ENCODE measurements at places on chromosomes 7 and 10. TPM values are rescaled to one million over a fixed set of nuclear protein-coding genes. Genes with fewer than 3 reads are reported as not detected.

GSTO2 gene
- 28.1 TPM for polyA plus RNA-seq

COL17A1 gene
- polyA plus RNA-seq = 0.42 TPM

CALML3 gene
- polyA plus RNA-seq = 0.08 TPM

ADAM8 gene
- polyA plus RNA-seq = 7.2 TPM

NEUROG3 gene
- polyA plus RNA-seq = not detected

PRRT4 gene
- 0.21 TPM for polyA plus RNA-seq

DNA sequence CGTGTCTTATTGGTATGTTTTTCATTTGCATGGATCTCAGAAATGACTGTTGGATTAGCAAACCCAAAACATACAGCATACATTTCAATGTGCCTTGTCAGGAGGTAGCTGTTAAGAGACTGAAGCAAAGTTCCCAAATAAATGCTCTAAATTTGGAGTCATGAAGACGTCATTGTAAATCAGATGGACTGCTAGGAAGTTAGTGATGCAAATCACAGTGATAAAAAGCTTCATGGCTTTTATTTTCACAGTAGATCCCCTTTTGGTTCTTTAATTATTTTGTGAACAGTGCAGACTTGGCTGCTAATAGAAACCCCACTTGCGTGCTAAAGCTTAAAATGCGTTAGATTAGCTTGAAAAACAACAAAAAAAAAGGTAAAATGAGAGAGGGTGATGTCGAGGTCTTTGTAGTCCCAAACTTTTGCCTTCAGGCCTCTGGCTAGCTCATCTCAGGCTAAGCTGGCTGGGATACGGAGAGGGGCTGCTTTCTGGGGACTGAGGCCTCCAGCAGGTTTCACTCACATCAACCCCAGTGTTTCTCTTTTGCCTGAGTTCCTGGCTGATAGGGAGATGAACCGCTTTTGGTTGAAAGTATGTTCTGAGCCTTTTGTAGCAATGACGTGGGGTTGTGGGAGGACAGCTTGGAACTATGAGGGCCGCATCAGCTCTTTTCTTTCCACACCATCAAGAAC, 107.1 kb upstream of the CDCA7L start:
- DNase-seq = no peak

DNA sequence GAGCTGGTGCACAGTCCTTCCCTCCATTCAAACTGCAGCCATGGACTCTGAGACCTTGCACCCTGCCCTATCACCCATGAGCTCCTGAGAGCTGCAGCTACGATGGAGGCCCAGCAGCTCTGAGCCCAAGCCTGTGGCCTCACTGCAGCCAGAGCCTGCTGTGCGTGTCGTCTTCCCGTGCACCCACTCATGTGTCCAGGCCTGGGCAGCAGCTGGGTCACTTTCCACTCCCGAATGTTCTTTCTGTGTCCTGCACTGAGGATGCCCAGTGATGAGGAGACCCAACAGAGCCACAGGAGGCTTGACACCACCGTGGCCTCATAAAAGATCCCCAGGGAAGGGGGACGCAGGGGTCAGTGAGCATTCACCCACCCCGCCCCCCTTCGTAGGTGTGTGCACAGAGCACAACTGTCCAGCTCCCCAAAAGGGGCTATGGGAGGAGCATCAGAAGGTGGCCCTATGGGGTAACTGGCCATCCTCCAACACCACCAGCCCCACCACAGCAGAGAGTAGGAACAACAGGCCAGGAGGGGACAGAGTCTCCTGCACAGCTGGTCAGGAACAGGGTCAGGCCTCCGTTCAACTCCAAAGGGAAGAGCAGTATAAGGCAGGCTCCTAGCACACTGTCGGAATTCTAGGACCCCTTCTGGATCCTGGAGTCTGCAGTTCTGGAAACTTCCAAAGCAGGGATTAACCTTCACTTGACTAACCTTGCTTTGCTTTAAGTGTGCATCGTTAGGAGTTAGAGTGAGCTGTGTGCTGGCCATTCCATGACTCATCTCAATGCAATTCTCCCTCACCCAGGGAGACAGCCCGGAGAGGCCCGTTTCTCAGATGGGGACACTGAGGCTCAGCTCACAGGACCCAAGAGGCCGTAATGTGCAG, 52.6 kb downstream of the RASGEF1A start:
- DNase-seq = no peak

DNA sequence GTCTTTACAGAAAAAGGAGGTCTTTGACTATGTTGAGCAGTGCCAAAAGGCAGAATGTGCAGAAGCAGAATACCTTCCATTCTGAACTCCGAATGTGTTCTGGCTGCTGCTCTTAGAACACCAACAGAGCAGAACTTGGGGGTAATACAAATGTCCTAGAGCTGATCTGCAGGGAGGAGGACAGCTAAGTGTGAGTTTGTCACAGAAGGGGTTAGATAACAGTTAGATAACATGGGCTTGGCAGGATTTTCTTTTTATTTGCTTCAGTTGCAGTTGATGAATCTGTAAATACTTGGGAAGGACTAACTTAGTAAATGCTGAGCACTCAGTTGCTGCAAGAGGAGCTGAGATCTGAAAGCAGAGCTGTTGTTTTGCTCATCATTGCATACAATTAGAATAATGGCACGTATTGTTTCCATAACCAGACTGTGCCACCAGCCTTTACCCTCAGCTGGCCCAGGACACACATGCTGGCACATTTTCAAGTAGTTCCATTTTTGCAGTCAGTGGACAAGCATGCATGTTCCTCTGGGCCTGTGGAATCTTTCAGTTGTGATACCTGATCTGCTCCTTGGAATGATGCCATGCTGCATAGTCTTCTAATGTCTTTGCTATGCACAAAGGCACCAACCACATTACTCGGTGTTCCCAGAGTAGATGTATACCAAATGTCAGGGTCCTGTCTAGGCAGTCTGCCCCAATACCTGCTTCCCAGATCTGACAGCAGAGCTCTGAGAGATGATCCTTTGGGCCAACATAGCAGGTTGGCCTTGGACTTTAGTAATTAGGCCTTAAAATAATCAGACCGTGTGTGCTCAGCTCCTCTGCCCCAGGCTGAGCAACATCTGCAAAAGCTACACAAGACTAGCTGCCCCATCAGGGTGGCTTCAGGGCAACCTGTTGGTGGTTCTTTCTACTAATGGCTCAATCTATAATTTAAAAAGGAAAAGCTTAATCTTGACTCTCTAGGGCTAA, 55.7 kb downstream of the GSDME start:
- DNase-seq = no peak

GRCh38 chr7:131400681-131401176, 73.1 kb downstream of the MKLN1 start:
- DNase-seq = no peak

- no peak for DNase-seq
These were observed 4.9 kb upstream of the FOXP2 start for GRCh38 chr7:114409750-114410149.

- no peak for DNase-seq
These were observed 17.7 kb downstream of the TSPAN14 start for GRCh38 chr10:80471715-80472233.

DNA sequence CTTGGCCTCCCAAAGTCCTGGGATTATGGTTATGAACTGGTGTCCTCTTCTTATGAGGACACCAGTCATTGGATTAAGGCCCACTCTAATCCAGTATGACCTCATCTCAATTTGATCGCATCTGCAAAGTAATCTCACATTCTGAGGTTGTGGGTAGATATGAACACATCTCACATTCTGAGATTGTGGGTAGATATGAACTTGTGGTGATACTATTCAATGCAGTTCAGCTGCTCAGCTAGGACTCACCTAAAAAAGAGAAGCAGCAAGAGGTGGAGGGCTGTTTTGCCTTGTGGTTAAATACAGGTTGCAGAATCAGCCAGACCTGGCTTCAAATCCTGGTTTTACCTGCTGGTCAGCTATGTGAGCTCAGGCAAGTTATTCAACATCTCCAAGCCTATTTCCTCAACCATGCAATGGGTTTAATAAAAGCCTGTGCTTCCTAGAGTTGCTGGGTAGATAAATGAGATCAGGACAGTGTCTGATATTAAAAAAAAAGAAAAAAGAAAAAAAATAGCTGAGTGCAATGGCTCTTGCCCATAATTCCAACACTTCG, 8.5 kb upstream of the BAG3 start:
- DNase-seq = no peak

- no peak for DNase-seq
These were observed 8.8 kb downstream of the DRGX start for GRCh38 chr10:49387071-49387470.
